OCI-LY7 (cell line): ENCODE measurements at places on chromosomes 11 and 22. TPM values are rescaled to one million over a fixed set of nuclear protein-coding genes. Genes with fewer than 3 reads are reported as not detected.

DNA sequence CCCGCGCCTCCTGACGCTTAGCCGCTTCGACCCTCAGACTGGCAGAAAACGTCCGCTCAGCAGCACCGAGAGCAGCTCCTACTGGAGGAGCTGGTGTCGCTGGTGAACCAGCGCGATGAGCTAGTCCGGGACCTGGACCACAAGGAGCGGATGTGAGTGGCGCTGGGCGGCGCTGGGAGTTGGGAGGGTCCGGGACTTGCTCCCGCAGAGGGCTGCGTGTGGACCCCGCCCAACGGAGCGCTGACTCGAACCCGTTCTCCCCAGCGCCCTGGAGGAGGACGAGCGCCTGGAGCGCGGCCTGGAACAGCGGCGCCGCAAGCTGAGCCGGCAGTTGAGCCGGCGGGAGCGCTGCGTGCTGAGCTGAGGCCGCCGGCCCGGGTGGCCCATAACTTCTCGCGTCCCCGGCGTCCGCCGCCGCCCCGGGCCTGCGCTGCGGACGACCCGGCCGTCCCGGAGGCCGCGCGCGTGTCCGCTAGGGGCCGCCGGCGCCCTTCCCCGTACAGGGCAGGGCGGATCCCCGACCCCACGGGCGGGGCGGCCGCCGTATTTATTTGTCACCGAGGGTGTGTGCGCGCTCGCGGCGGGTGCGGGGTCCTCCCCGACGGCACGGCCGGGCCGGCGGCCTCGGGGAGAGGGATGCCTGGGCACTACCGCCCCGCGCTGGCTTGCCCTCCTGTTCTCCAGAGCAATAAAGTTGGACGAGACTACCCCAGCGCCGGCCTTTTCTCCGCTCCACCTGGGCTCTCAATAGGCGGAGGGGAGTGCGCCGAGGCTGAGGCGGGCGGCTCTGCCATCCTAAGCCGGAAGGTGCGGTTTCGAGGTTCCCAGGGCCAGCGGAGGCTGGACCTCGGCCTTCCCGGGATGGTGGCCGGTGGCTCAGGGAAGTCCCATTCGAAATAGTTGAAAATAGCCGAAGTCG lies 3.4 kb downstream of the KCNK7 start:
- DNase-seq: no peak

Gene TRMU
- 109 and 121 TPM in 2 replicates for total RNA-seq

- DNase-seq: no peak
Measured at GRCh38 chr11:11786771-11787170, 55.0 kb upstream of the USP47 start.

Gene TBC1D22A
- total RNA-seq: 43.2 and 43.9 TPM in 2 replicates

Gene NLRP14
- 6.2 and 6.4 TPM in 2 replicates for total RNA-seq

Gene CYP2D6
- total RNA-seq: 4.1 and 4.5 TPM in 2 replicates
